NCI-H1417 treated with DMSO at 0.1 percent for 48 hours (cell line): ENCODE measurements at places on chromosomes 16 and 17.

- peak; percentile 8 for DNase-seq
Observed at GRCh38 chr17:50608700-50609379, 25.8 kb upstream of the ABCC3 start.

- no peak for DNase-seq
Observed at GRCh38 chr16:56673921-56674320, 4.3 kb downstream of the MT1H start.

GRCh38 chr16:66950971-66951790, 9.9 kb upstream of the CES3 start:
- DNase-seq, result no peak

DNA sequence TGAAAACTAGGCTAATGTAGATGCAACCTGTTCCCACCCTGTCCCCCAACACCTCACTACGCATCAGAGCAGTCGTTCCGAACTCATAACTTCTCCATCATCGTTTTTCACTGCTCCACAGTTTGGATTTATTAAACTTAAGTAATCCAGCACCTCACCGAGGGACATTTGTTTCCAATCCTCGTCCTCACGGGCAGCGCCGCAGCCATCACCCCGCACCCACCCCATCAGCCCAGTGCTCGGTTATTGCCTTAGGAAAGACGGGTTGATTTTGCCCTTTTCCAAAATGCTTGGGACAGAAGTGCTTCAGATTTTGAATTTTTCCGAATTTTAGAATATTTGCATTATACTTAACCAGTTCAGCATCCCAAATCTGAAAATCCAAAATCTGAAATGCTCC, 71.0 kb upstream of the DOC2B start:
- DNase-seq, result no peak

GRCh38 chr16:84603140-84603816, 14.6 kb downstream of the COTL1 start:
- no peak for DNase-seq

DNA sequence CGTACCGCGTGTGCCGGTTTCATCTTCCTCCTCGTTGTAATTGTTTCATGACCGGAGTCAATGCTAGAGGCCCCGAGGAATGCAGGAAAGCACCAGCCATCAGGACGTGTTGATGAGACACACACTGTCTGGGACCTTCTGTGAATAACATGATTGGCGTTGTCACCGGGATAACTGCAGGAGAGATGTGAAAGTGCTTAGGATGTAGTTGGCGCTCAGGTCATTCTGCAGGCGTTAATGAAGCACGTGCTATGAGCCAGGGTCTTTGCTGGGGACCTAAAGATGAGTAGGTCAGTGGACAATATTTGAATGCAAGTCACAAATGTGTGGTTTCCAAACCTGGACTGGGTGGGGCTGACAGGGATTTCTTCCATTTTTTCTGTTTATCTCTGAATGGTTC, 181.6 kb upstream of the HSBP1 start:
- DNase-seq, result no peak

- DNase-seq, result no peak
Observed at GRCh38 chr16:52450241-52450640, 96.7 kb downstream of the TOX3 start.

- no peak for DNase-seq
Observed at GRCh38 chr17:73342541-73343167, 30.9 kb upstream of the CDC42EP4 start.
